Umbilical cord (tissue), 2 donors: ENCODE measurements at places on chromosomes 5 and 9. TPM values are rescaled to one million over a fixed set of nuclear protein-coding genes. Genes with fewer than 3 reads are reported as not detected.

DNA sequence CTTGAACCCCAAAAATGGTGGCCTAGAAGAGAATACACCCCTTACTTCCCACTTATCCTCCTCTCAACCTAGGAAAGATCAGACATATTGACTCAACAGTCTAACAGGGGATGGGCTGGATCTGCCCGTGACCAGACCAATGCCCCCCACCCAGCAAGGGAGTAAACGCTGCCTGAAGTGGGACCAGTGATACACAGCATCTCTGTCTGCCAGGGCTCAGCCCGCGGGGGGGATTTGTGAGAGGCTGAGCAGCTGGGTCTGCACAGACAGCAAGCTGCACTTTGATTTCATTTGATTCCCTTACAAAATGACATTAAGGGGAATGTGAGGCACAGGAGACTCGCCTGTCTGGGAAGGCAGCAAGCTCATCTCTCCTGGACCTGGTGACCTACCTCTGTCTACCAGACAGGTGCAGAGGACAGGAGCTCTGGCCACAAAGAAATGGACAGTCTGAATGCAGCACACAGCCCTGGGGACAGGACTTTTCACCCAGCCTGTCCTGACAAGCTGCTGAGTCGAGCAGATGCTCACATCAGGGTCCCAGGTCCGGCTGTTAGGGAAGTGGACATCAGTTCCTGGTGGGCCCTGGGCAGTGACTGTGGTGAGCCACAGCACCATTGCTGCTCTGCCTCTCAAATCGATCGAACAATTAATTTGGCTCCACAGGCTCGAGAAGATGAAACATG lies 79.9 kb downstream of the RGS3 start:
- DNase-seq: no peak

PCDHGA2 gene
- 4.6 TPM for total RNA-seq

TAF11L5 gene
- total RNA-seq: 16.4 TPM

C5orf34 gene
- total RNA-seq: 7.0 TPM

DNA sequence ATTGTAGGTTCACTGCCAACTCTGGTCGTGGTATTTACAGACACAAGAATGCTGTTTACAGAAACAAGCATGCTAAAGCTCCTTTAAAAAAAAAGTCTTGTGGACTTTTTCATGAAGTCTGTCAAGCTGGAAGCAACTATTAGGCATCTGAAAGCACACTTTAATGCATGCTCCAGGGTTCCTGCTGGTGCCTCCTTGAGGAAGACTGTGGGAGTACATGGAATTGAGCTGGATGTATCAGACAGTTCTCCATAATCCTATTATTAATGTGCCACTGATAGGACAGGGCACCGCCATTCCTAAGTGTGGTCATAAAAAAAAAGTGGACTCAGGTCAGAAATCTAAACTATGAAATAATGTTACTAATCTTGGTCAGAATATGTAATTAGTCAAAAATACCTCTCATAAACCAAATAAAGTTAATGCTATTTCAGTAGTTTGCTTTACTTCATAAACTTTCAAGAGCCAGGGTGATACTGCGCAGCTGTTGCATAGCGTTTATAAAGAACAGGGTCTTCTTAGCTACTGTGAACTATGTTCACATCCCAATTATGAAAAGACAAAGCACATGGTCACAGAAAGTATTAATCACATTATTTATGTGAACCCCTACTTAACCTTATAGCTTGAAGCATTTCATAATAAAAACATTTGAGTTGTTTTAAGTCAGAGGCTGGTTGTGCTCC lies 390.8 kb upstream of the PTGER4 start:
- no peak for DNase-seq

GDA gene
- total RNA-seq: 6.0 TPM

DNA sequence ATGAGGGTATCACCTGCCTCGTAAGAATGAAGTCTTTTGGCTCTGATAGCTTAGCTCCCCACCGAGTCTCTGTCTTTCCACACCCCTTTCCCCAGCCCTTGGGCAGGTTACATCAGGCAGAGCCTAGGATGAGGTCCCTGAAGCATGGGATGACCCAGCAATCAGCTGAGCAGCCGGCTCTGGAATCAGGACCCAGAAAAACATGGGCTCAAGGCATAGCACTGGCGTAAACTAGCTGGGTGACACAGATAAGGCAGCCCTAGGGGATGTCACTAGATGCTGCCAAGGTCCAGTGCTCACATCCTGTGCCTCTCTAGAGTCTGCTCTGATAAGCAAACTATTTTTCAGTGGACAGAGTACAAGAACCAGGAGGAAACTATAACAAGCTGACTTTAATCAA lies 26.6 kb downstream of the IDNK start:
- no peak for DNase-seq

ATOSB gene
- 10.8 TPM for total RNA-seq

DNA sequence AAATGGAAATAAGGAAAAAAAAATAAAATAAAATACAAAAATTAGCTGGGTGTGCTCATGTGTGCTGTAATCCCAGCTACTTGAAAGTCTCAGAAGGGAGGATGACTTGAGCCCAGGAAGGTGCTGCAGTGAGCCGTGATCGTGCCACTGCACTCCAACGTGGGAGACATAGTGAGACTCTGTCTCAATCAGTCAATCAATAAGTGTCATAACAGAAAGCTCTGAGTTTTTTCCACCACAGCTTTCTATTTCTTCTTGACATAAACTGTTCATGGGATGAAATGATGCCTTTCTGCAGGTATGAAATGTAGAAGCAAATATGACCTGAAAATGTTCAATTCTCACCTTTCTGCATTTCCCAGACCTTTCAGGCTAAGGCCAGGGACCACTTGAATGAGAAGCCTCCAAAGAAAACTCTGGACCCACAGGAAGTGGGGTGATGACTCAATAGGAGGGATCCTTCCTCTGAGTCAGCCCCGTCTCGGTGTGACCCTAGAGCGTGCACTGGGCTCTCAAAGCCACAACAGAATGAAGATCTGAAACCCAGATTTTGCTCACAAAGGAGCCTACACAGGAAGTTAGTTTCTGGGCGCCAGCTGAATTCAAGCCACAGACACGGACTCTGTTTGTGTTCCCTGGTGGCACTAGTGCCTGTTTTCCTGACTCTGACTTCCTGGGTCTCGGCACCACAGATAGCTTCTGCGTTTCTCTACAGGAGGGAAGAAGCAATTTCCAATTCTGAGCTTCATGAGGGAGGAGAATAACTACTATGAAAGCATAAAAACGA lies 62.0 kb downstream of the ANKH start:
- peak; percentile 50 for DNase-seq

GPR151 gene
- total RNA-seq: 1.2 TPM

- no peak for DNase-seq
Observed at GRCh38 chr5:34719029-34719428, 62.9 kb downstream of the RAI14 start.

PCDHA10 gene
- 2.6 TPM for total RNA-seq

DNA sequence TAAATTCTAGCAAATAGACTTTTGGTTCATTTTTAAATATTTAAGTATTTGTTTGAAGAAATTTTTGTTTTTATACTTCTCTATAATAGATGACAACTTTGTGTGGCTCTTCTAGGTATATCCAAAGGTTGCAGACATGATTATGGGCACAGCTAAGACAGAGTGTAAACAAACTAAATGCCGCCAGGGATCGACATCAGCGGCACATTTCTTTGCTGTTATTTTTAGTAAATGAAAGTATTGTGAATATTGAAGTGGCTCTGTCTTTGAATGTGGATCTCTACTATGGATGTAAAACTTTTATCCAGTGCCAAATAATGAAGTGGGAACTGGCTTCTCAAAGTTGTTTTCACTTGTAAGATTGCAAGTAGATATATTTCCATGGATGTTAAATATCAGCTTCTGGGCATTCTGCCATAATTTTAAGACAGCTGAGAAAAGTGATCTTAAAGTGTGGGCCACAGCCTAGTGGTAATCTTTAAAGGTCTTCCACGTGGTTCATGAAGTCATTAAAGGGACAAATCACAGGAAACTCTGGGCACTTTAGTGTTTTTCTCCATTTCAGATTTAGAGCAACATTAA lies 589.9 kb downstream of the ZNF608 start:
- DNase-seq: peak; percentile 94

SPINK4 gene
- not detected for total RNA-seq

ROR2 gene
- 44.3 TPM for total RNA-seq

DNA sequence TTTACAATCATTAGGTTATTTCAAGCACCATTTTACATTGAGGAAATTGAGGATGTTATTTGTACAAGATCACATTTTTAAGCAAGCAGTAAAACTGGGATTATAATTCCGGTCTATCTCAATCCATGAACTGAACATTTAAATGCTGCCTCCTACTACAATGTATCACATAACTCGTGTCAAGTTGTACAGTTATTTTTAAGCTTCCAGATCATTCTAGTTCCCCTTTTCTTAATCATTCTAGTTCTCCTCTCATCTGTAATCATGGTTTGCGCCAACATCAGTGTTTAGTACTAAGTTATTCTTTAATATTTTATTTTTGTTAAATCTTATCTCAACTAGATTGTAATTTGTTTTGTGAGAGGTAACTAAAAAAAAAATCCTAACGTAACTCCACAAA lies 2.4 kb upstream of the UHRF2 start:
- no peak for DNase-seq

ZFP2 gene
- 8.7 TPM for total RNA-seq

LIX1 gene
- 4.8 TPM for total RNA-seq

DNA sequence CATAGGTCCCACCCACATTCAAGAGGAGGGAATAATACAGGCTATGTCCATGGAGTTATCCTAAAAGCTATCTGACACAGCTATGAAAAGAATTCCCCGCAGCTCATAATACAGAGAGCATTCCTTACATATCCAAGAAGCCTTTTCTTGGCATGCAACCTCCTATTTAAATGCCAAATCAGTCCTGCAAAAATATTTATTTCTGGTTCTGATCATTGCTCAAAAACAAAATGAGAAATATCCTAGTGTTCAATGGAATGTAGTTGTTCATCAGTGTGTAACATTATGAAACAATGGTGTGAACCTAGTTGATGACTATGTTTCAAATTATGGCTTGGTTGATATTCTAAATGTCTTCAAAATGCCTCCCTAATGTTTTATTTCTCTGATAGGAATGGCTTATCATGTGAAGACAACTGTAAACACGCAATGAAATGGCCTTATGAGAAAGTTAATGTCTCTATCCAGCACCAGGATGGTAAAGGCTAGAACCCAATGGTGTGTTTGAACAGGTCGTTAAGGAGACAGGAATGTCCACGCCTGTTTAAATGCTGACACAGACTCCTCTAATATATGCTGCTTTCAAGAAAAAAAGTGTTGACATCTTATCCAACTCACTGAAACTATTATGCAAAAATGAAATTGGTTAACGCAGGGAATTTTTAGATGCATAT lies 126.7 kb upstream of the CDH6 start:
- peak; percentile 51 for DNase-seq

SHISAL2B gene
- total RNA-seq: not detected

DNA sequence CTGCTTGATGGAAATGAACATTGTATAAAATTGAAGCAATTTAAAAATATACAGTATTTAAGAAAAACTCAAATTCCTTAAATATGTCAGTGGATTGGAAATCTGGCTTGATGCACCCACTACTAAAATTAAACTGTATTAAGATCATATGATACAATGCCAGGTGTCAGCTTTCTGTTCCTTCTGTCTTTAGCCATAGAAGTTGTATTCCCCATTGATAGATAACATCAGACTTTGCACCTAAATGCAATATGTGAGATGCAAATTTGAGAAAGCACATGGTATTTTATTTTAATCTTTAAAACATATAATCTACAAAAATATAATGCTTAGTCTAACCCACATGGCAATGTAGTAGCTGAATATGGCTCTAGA lies 697.4 kb upstream of the WWC1 start:
- no peak for DNase-seq

DNA sequence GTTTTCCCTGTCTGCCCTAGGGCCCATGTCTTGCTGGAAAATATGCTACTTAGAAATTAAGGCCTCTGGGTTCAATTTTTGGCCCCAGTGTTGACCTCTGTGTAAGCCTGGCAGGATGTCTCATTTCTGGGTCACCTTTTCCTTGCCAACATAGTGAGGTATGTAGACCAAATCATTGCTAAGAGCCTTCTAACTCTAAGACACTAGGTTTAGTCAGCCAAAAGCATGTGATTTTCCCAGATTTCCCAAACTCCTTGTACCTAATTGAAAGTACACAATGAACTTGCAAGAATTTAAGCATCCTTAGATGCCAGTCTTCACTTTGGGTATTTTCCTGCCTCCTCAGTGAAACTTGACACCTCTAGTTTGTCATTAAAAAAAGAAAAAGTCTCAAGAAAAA lies 77.0 kb downstream of the GALNT10 start:
- DNase-seq: no peak

- no peak for DNase-seq
Observed at GRCh38 chr5:103455796-103456195, 106.8 kb downstream of the NUDT12 start.

DNA sequence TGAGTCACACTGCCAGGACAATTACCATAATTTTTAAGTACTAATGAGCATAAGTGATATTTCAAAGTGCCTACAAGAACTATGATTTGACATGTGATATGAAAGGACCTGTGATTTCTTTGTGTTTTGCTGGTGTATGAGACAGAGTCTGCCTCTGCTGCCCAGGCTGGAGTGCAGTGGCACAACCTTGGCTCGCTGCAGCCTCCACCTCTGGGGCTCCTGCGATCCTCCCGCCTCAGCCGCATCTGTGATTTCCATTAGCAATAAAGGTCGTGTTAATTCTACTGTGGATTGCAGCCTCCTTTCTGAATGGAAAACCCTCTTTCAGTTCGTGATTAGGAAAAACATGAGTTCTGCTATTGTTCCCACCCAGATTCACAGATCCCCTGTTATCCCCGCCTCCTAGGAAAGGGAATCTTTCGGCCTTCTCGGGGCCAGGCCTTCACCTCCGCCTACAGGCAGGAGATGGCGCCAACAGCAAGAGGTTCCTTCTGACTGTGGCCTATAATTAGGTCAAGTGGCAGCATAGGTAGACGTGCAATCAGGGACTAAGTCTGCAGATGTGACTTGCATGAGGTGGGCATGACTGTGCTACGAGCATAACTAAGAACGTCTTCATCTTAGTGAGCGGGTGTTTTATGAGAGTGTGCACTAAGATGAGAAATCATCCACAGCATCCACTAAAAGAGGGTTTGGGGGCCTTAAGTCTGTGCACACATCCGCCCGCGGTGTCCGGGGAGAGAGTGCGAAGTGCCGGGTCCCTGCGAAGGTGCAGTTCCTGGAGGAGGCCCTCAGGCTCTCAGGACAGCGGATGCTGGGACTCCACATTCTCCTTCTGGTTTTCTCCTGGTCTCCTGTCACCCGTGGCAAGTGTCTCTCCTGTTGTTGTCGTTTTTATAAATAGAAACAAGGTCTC lies 23.1 kb downstream of the TRIM7 start:
- DNase-seq: peak; percentile 63

WNT8A gene
- total RNA-seq: 7.2 TPM

DNA sequence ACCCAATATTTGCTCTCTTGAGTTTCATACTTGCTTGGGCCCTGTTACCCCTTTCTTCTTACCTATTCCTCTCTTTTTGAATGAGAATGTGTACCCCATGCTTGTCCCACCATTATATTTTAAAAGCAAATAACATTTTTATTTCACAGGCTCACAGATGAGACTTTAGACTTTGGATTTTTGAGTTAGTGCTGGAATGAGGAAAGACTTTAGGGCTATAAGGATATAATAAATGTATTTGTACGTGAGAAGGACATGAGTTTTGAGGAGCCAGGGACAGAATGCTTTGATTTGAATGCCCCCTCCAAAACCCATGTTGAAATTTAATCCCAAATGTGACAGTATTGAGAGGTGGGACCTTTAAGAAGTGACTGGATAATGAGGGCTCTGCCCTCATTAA lies 33.1 kb upstream of the TNPO1 start:
- no peak for DNase-seq
